ENCODE measurements at places on chromosomes 7 and 10. TPM values are rescaled to one million over a fixed set of nuclear protein-coding genes. Genes with fewer than 3 reads are reported as not detected.

The CNPY1 gene
- total RNA-seq = not detected

The DNAJC30 gene
- 6.0 TPM for total RNA-seq

The STOX1 gene
- total RNA-seq = 2.5 TPM

The ANXA11 gene
- 84.9 TPM for total RNA-seq

The ADARB2 gene
- total RNA-seq = 2.7 TPM

The KLF14 gene
- not detected for total RNA-seq

The PALS2 gene
- 98.3 TPM for total RNA-seq

The PRPS1L1 gene
- total RNA-seq = not detected

The GJD4 gene
- not detected for total RNA-seq

The OPALIN gene
- not detected for total RNA-seq

The ITPRID1 gene
- total RNA-seq = 0.13 TPM

The MEOX2 gene
- 0.19 TPM for total RNA-seq

Data from H1 (cell line).